ENCODE measurements at places on chromosomes 3 and 15.

- peak; percentile 10 for DNase-seq
Measured at GRCh38 chr3:59809710-59810444, 760.1 kb upstream of the CFAP20DC start.

- DNase-seq: no peak
Measured at GRCh38 chr3:48110463-48110862, 77.8 kb downstream of the CDC25A start.

- DNase-seq: no peak
Measured at GRCh38 chr3:190076136-190076535, 44.6 kb downstream of the P3H2 start.

GRCh38 chr3:186966406-186966805 is 36.1 kb downstream of the ST6GAL1 start:
- DNase-seq: no peak

DNA sequence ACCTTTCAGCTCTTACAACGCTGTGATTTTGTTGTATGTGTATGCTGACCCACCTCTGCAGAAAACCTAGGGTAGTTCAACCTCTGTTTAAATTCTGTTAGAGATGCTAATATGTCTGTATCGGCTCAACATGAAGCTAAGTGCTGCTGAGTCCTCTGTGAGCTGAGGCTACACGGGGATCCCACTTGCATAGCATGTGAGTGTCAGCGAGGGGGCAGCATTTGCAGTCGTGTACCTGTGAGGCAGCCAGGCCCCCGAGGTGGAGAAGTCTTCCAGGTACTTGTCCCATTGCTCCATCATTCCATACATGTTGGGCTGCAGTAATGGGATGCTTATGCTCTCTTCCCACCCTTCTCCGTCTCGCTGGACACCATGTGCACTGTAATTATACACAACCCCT is 3.7 kb downstream of the MKRN2OS start:
- DNase-seq: no peak

GRCh38 chr3:3201611-3202010 is 22.1 kb upstream of the CRBN start:
- DNase-seq: peak; percentile 30

DNA sequence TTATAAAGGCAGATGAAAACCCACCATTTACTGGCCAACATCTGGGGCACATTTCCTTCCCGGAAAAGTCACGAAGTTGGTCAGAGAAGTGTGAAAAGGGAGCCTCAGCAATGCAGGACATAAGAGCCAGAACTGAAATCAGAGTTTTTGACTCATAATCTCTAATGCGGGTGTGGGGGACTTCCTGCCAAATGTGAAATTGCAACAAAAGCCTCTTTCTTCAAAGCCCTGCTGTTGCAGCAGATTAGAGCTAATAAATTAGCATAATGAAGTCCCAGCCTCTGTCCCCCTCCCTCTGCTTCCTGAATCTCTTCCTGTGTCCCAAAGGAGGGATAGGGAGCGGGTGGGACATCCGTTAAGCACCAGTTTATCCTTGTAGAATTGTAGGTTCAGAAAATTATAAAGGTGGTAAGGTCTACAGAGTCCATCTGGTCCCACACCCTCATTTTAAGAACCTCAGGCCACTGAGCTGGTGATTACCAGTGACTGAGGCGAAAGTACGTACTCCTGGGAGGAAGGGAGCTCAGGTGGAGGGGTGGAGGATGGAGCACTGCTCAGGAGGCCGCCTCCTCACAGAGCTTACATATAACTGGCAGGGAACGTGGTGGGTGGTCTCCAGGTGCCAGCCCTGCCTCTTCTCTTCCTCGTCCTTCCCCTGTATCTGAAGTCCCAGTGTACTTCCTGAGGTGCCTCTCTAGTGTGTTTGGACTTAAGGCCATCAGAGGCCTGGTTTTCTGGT is 35.0 kb downstream of the ST6GAL1 start:
- DNase-seq: peak; percentile 42

DNA sequence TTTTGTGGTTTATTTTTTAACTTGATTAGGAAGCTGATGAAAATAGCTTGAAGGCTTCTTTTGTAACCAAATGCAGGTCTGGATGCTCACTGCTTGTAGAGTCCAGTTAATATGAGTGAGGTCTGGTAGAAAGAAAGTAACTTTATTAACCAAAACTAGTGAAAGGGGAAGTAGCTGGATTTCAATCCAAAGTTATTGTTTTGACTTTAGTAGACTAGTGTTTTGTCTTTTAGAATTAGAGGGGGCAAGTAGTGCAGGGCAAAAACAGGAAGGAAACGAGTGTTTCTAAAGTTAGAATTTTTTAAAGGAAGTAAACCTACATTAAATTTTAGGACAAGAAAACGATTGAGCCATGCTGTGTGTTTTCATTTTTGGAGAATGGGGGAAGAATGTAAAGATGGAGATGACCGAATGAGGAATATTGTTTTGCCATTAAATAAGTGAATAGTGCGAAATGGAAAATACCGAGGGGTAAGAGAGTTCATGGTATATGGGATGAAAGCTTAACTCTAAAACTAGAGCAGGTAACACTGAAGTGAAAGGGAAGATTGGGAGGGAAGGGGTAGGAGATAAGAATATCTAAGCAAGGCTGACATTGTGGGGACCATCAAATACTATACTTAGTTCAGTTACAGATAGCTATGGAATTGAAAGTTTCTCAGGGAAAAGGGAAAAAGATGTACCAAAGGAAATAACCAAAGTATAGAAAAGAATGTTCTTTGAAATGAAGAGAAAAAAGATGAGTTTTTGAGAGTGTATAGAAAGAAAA is 40.0 kb downstream of the USP3 start:
- DNase-seq: no peak

- DNase-seq: no peak
Measured at GRCh38 chr15:39447881-39448280, 133.0 kb upstream of the THBS1 start.

GRCh38 chr3:56761887-56762651 is 39.7 kb downstream of the ARHGEF3 start:
- no peak for DNase-seq

DNA sequence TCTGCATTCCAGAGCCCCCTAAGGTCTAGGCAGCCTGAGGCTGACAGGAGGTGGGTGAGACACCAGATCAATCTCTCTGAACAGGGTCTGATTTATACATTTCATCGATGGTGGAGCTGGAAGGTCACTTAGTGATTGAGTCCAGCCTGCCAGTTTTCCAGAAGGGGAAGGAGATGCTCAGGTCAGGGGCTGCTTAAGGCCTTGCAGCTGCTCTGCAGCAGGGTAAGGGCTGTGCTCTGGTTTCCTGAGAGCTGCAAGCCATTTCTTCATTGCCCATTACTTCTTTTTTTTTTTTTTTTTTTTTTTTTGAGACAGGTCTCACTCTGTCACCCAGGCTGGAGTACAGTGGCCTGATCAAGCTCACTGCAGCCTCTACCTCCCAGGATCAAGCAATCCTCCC is 10.7 kb downstream of the TADA3 start:
- no peak for DNase-seq

DNA sequence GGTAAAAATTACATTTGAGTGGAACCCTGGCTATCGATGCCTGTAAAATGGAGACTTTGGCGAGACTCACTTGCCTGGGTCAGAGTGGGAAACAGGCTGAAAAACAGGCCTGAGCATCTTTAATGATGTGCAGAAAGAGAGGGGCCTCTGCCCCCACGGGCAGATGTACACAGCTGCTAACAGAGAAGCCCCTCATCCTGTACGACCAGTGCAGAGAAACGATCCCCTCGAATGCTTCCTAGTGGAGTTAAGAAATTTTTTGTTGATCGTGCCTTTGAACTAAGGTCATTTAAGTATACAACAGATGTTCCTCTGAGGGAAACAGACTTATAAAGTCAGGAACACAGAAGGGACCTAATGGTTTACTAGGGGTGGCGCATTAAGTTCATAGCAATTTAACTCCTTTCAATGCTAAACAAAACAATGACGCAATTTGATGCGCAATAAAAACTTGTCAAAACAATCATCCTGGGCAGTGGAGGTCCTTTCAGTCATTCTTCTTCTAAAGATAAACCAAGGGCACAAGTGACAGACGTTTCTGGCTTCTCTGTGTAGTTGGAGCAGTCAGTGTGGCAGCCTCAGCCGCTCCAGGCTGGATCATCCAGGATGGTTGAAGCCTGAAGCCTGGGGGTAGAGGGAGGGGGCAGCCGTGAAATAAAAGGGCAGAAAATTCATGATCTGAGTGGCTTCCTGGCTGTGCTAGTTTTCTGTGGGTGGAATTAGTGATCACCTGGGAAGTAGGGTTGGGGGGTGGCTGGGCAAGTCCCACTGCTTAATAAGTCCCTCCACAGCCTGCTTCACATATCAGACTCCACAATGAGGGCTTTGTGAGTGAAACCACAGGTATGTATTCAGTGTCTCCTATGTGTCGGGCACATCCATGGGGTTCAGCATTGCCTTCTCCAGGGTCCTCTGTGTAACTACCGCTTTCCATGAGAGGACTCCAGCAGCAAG is 50.8 kb upstream of the MRPS22 start:
- no peak for DNase-seq

DNA sequence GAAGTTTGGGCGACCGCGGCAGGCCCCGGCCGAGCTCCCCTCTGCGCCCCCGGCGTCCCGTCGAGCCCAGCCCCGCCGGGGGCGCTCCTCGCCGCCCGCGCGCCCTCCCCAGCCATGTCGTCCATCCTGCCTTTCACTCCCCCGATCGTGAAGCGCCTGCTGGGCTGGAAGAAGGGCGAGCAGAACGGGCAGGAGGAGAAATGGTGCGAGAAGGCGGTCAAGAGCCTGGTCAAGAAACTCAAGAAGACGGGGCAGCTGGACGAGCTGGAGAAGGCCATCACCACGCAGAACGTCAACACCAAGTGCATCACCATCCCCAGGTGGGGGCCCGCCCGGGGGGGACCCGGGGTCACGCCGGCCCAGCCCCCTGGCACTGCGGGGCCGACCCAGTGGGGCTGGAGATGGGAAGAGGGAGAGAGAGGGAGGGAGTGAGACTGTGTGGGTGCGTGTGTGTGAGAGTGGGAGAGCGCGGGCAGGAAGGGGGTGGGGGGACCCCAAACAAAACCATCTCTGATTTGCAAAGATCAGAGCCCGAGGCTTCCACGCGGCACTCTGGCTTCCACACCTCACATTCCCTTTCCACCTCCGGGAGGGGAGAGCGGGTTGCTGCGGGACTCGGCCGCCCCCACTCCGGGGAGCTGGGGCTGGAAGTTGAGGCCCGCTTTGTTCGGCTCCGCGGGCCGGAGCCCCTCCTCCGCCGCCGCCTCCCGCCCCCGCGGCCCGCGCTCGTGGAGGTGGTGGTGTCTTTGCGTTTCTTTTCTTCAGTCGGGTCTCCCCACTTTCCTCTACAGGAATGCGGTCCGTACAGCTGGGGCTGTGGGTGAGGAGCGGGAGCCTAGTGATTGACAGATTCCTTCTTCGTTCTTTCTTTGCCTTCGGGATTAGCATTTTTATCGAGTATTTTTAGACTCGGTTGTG is 898 bp downstream of the SMAD3 start:
- DNase-seq: no peak

- DNase-seq: no peak
Measured at GRCh38 chr3:107938143-107938542, 152.7 kb downstream of the CD47 start.

GRCh38 chr15:39581793-39582285 is 960 bp downstream of the THBS1 start:
- DNase-seq: no peak

- DNase-seq: no peak
Measured at GRCh38 chr3:28089527-28089897, 151.9 kb upstream of the CMC1 start.

DNA sequence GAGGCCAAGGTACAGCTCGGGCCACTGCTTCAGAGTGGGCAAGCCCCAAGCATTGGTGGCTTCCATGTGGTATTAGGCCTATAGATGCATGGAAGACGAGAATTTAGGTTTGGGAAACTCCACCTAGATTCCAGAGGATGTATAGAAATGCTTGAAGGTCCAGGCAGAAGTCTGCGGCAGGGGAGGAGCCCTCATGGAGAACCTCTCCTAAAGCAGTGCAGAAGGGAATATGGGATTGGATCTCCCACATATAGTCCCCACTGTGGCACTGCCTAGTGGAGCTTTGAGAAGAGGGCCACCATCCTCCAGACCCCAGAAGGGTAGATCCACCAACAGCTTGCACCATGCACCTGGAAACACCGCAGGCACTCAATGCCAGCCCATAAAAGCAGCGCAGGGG is 48.1 kb upstream of the XXYLT1 start:
- no peak for DNase-seq

DNA sequence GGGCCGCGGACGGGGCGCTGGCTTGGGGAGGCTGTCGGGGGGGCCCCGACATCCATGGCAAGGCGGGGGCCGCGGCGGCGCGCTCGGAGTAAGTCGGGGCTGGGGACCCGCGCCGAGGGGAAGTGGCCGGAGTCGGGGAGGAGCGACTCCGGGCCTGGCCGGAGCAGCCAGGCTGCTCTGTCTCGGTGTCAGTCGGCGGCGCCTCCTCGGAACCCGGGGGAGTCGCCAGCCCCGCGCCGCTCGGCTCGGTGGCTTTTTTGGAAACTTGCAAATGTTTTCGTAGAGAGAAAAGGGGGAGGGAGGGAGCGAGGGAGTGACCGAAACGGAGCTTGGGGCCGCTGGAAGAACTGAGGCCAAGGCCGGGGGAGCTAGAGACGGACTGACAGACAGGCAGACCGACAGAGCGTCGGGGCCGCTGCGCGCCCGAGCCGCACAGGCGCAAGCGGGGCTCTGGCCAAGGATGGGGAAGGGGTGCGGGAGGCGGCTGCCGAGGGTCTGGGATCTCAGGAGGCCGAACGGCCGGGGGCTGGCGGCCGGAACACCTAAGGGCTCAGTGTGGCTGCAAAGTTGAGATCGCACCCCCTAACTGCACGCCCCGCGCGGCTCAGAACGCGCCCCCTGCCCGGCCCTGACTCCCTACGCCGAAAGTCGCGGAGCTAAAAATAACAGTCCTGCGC is 5.0 kb downstream of the PTH1R start:
- DNase-seq: peak; percentile 49

GRCh38 chr3:150439657-150440056 is 31.6 kb downstream of the TSC22D2 start:
- DNase-seq: no peak

DNA sequence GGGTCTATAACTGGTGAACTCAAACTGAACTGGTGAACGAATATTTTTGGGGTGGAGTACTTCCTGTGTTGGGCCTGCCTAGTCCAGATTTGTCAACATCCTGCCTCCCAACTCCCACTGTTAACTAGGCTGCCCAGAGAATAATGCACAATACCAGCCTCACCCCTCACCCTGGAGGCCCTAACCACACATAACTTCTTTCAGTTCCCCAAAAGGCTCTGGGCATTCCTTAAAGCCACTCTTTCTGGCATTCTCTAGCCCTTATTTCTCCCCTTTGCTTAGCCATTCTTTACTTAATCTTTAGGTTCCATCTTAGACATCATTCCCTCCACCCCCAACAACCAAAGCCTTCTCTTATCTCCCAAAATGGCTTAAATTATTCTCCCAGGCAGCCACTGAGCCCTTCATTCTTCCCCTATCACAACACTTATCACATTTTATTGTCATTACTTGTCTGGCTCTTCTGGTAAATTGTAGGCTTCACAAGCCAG is 9.1 kb upstream of the SEC11A start:
- DNase-seq: peak; percentile 25

GRCh38 chr15:100115711-100116090 is 226.1 kb downstream of the ADAMTS17 start:
- DNase-seq: no peak

GRCh38 chr3:135878501-135878900 is 87.0 kb upstream of the PPP2R3A start:
- DNase-seq: no peak

- no peak for DNase-seq
Measured at GRCh38 chr3:3587647-3587972, 211.6 kb upstream of the LRRN1 start.

GRCh38 chr3:39962581-39962980 is 153.2 kb downstream of the MYRIP start:
- no peak for DNase-seq
